Fibroblast of skin of right quadriceps (primary cell): ENCODE measurements at places on chromosomes 1 and 21.

DNA sequence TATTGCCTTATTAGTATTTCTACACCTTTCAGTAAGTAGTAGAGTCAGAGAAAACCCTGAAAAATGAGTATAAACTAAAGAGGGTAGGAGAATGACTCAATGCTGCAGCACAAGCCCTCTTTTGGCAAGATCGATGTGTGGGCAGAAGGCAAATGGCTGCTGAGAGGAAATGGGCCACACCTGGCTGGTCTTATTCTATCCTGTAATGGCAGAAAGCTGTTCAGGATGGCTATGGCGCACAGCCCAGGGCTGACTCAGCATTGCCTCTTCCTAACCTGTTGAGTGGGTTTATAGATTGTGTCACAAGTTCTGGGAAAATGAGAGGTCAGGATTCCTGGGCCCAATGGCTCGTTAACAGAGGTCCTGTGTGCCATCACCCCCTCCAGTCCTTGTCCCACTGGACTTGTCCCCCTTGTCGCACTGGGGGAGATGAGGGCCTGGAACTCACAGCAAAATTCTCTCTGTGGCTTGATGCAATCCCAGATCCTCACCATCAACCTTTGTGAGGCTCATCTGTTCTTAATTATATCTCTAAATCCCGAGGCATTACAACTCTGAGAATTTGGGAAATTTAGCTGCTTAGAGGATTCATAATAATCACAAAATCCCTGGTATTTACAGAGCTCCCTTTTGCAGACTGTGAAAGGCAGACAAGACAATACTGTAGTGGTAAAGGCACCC, 13.2 kb downstream of the HMGB4 start:
- peak; percentile 96 for DNase-seq

GRCh38 chr1:44616991-44617702, 57.1 kb downstream of the TMEM53 start:
- peak; percentile 59 for DNase-seq

- DNase-seq, result peak; percentile 74
These were observed 60.1 kb upstream of the DUSP10 start for GRCh38 chr1:221801773-221802516.

DNA sequence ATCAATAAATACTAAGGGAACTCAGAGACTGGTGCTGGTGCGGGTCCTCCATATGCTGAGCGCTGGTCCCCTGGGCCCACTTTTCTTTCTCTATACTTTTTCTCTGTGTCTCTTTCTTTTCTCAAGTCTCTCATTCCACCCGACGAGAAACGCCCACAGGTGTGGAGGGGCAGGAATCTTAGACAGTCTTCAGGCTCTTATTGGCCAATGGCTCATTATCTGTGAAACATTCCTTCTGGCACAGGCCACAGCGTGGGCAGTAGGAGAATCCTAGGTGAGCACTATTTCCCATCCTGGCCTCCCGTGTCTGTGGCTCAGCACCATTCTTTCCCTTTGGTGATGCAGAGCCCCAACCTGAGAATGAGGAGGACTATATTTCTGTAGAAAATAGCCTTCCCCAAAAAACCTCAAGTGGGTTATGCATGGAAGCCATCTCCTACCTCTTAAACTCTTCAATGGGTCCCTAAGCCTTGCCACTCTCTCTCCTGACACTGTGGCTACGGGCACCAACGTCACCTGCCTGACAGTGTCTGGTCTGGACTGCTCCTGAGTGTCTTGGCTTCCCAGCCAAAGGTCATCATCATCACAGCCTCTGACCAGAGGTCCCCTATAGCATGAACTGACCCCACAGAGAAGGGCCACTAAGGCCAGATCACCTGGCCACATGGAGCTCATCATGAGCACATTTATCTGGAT, 6.2 kb upstream of the SLAMF1 start:
- DNase-seq, result no peak

DNA sequence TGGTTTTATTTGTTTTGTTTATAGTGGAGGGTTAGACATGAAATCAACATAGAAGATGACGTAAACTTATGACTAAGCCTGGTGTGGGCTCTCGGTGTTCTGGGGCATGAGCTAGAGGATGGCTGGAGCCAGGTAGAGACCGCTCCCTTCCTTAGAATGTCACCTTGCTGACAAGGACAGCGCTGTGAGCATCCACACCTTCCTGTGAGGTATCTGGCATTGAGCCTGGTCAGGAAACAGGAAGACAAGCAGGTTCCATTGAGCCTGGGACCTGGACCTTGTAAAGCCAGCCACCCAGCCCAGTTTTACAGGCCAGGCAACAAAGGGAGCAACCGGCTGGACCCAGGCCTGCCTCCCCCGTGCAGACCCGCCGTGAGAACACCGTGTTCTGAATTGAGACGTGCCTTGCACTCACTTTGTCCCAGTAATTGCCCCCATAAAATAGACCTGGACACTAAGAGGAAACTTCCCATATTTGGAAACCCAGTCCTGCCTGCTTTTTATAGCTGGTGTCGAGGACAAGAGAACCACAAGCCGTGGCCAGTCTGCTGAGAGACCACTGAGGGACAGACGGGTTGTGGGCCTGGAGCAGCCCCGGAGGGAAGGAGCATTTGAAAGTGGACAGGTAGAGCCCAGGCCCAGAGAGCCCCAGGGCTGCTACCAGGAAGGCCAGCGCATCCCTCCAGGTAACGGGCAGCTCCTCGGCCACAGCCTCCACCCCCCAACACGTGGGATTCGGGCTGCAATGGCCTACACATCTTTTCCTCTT, 78.0 kb downstream of the PDE9A start:
- no peak for DNase-seq

DNA sequence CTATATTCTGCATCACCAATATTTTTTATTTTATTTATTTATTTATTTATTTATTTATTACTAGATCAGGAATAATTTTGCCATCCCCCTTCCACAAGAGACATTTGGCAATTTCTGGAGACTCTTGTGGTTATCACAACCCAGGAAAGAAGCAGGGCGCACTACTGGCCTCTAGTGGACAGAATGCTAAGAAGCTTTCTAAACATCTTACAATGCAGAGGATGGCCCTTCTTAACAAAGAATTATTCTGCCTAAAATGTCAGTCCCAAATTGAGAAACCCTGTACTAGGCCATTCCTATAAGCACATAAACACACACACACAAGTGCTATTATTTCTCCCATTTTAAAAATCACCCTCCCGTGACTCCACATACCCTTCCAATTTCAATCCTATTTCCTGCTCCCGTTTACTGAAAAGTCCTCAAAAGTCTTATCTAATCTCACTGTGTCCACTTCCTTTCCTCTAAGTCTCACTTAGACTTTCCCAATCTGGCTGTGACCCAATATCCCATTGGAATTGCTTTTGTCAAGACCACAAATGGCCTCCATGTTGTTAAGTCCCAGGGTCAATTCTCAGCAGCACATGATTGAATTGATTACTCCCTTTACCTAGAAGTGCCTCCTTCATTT, 43.7 kb upstream of the RNF11 start:
- peak; percentile 78 for DNase-seq

GRCh38 chr1:79790950-79791349, 784.4 kb upstream of the ADGRL4 start:
- peak; percentile 7 for DNase-seq

- DNase-seq, result no peak
These were observed 58.3 kb downstream of the AKT3 start for GRCh38 chr1:243791586-243792267.

GRCh38 chr1:50488356-50488755, 65.1 kb upstream of the DMRTA2 start:
- no peak for DNase-seq

DNA sequence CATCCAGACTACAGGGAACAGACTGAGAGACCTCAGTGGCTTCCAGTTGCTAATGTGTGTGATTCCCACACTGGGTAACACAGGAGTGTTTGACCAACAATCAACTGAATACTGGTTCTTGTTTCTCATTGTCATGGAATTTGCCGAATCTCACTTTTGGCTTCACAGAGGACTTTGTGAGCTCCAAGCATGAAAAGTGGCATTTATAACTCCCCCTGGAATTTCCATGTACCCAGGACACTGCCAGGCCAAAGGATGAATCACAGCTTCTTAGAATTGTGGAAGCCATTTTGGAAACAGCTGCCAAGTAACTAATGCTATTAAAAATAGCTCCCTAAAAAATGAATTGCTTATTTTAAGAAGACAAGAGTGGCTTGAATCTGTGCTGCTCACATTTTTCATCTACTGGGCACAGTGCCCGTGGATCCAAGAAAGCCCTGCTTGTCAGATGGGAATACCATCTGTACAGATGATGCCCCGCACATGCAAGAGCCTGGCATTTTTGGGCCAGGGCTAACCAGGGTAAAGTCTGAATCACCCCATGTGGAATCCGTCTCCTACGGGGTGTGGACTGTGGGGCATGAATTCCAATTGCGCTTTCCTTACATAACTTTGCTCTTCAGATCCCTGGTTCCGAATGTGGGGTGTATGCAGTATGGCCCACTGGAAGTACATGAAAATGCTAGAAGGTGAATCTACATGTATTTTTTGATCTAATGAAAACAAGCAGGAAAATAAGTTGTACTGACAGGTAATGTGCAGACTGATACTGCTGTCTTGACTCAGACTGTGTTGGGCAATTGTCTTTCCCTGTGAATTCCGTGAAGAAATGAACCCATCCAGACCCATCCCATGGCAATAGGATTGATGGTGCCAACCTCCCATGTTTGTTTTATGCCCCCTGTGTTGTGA, 487.3 kb downstream of the SIPA1L2 start:
- DNase-seq, result peak; percentile 84

- no peak for DNase-seq
These were observed 18.6 kb downstream of the CCDC18 start for GRCh38 chr1:93199150-93199549.

GRCh38 chr1:11704691-11705475, 13.4 kb downstream of the DRAXIN start:
- no peak for DNase-seq

DNA sequence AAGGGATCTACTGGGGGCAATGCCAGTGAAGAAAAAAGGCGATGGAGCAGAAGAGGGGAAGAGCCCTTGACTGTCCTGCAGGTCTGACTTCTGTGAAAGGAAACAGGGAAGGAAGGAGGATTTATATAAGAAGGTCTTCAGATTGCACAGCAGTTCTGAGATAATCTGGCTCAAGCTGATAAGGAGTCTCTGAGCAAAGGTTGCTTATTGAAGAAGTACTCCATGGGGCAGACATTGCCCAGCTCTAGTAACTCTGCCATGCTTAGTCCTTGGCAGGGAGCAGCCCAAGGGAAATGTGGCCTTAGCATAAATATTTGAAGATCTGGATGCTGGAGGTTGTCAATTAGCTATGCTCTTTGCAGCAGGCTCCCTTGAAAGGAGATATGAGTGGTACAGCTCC, 15.9 kb upstream of the TTF2 start:
- DNase-seq, result no peak

GRCh38 chr1:99557546-99558202, 88.2 kb upstream of the PALMD start:
- DNase-seq, result peak; percentile 90

GRCh38 chr1:12596007-12596821, 21.8 kb downstream of the DHRS3 start:
- peak; percentile 98 for DNase-seq

- no peak for DNase-seq
These were observed 8.5 kb downstream of the SZT2 start for GRCh38 chr1:43398227-43398626.

DNA sequence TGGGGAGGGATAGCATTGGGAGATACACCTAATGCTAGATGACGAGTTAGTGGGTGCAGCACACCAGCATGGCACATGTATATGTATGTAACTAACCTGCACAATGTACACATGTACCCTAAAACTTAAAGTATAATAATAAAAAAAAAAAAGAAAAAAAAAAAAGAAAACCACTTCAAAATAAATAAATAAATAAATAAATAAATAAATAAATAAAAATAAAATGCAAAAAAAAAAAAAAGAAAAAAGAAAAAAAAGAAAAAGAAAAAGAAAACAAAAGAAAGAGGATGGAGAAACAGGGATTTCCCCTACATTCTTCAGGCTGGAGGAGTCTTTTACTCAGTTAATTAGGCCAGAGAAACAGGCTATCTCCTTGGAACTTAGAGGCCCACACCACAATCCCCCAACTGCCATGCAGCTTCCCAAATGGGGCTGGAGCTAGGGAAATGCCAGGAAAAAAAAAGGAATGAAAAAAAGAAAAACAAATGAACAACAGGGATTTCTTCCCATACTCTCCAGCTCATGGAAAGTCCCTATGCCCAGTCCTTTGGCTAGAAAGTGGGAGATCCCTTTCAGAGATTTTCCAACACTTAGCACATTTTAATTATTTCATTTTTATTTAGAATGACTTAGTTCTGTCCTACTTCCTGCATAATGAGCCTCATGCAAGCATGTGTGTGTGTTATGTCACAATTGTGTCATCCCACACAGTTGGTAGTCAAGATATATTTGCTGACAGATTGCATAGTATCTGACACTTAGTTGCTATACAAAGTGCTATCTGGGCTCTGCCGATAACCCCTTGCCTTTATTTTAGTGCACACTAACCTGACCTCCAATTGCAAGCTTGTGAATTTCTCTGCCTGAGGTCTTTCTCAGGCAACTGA, 486.4 kb downstream of the PLPP3 start:
- peak; percentile 32 for DNase-seq

DNA sequence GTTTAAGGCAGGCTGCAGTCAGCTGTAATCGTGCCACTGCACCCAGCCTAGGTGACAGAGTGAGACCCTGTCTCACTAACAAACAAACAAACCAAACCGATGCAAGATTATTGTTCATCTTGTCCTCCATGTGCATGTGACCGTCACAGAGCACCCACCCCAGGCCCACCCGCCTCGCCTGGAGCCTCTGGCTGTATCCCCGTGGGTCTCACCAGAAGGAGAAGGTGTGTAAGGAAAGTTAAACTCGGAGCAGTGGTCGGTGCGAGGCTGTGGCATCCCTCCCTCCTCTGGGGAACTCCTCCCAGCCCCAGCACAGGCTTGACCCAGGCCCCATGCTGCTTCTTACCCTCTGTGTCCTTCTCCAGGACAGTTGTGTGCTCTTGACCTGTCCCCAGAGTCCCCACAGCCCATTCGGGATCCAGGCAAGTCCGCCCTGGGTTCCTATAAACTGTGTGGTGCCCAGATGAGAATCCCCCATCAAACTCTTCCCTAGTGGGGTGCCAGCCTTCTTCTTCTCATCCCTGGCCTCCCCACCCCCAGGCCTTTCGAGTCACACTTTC, 318.4 kb downstream of the AJAP1 start:
- no peak for DNase-seq

GRCh38 chr1:3753656-3754454, 1.6 kb downstream of the CCDC27 start:
- DNase-seq, result no peak

DNA sequence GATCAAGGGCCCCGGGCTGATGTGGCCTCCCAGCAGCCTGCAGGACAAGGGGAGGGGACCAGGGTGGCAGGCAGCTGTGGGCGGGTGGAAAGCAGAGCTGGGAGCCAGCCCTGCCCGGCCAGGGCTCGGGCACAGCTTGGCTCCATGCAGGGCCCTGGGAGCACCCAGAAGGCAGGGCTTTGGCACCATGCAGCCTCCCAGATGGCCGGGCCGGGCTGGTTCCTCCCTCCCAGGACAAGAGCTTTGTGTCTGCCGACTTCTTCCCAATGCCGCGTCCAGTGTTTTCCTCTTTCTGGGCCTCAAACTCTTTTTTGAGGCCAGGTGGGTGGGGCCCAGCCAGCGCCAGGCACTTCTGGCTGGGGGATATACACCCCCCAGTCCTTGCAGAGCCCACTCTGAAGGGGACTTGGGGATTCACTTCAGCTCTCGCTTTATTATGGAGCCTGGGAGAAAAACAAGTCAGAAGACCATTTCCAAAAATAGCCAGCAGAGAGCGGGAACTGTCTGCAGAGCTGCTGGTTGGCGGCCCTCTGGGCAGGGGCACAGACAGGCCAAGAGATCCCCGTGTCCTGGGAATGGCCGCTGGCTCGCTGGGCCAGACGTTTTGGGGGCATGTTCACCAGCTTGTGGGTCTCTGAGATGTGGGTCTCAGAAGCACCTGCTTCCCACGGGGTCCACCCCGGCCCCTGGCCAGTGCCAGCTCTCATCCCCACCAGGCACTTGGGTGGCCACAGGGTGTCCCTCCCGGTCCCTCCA, 103.8 kb upstream of the ARHGEF16 start:
- DNase-seq, result no peak
